Head of caudate nucleus (tissue), 42 donors: ENCODE measurements at places on chromosomes 13 and 19.

GRCh38 chr19:55269299-55269698 lies 10.5 kb upstream of the PPP6R1 start:
- DNase-seq: peak; percentile 79

DNA sequence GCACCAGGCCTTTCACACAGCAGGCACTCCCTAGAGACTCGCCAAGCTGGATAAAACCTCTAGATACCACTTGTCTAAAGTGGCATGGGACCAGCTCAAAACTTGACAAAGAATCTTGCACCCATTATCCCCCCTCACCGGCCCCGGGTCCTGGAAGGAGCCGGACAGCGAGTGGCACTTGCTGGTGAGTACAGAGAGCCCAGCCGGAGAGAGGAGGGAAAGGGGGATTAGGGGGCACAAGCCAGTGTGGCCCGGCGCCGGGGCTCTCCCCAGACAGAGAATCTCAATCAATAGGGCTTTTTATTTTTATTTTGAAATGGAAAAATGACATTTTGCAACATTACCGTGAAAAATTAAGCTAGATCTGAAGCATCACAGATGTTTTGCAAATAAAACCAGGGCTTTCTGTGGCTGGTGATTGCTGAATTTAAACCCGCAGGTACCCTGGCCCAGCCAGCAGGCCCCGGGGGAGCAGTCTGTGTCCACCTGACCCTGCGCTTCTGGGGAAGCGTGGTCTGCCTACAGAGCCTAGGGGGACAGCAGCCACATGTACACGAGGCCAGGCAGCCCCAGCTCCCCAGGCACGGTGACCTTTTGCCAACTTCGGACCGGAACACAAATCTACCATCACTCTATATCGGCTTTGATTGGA lies 10.0 kb upstream of the VSTM2B start:
- no peak for DNase-seq

- no peak for DNase-seq
Observed at GRCh38 chr19:38429055-38429810, 3.2 kb upstream of the RASGRP4 start.

GRCh38 chr19:55283548-55284377 lies at the start of gene BRSK1:
TSS of gene BRSK1 (plus strand) at chr19:55283997. CDS start at chr19:55284443, 446 bp downstream.
- DNase-seq: peak; percentile 82

DNA sequence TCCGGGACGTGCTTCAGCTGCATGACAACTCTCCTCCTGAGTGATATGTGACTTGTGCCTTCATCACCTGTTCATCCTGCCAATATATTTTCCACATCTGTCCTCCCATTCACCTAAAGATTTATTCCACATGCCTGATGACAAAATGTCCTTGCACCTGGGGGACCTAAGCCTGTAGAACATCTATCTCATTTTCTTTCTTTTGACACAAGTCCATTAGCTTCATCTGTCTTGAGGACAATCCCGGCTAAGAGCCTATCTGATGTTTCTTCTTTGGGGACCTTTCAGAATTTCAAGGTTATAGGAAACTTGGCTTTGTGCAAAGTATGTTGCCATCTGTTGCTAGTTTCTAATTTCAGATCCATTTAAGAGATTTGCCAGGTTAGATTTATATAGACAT lies 41.1 kb downstream of the ITGBL1 start:
- DNase-seq: no peak

- no peak for DNase-seq
Observed at GRCh38 chr19:52170304-52170703, 1.1 kb downstream of the ZNF836 start.

GRCh38 chr13:20525144-20525600 lies 485 bp downstream of the CRYL1 start:
- DNase-seq: peak; percentile 44

GRCh38 chr13:49220036-49220855 lies at the start of gene MLNR:
TSS of gene MLNR (plus strand) at chr13:49220338. CDS start at chr13:49220338, 0 bp downstream.
- no peak for DNase-seq

GRCh38 chr19:49594993-49595818 lies 4.2 kb downstream of the PRR12 start:
- no peak for DNase-seq

GRCh38 chr13:113365971-113366588 lies 2.1 kb upstream of the GRTP1 start:
- DNase-seq: no peak

GRCh38 chr19:50717891-50718254 lies 1.7 kb downstream of the SHANK1 start:
- no peak for DNase-seq

GRCh38 chr13:67318398-67318797 lies 88.3 kb upstream of the PCDH9 start:
- DNase-seq: no peak

- no peak for DNase-seq
Observed at GRCh38 chr13:90535421-90535820, 812.1 kb upstream of the MIR17HG start.

DNA sequence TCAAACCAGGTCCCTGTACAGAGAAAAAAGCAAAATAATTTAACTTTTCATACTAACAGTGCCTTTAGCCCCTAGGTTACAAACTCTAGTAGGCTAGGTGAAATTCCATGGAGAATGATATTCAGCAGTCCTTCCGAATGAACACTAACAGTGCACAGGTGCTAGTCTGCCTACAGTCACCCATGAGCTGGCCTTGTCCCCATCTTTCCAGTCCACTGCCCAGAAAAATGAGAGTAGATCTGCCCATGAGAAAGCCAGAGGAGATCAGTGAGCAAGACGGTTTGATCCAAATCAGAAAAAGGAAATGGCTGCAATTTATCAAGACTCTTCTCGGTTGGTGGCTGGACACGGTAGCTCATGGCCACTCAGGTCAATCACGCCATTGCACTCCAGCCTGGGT lies 524.9 kb downstream of the FGF9 start:
- DNase-seq: no peak

DNA sequence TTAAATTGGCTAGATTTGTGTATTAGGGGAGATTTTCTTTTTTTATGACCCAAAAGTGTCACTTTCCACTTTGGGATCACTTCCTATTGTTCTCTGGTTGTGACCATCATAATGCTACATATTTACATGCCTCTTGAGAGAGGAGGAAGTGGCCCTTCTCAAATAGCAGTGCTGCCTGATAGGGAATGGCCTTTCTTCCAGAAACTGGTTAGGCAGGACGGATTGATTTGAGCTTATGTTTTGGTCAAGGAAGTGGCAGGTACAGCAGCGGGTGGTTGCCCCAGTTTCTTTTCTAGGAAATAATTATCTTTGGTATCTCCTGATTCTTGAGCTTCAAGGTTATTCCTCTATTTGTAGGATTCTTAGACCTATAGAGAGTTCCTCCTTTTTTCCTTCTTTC lies 21.9 kb upstream of the WTIP start:
- no peak for DNase-seq

DNA sequence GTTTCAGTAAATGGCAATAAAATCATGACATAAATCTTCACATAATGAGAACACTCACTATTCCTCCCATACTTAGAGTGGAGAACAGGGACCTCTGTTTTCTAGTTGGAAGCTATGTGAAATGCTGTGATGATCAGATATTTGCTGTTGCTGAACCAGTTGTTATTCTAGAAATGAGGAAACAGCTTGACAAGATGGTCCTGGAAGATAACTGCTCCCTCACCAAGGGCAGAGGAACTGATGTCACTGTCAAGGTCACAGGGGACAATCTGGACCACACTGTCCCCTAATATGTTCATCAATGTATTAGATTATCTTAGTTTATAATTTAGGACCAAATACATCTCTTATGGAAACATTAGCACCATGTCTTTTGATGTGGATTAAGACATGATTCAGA lies 1173.3 kb downstream of the PCDH17 start:
- no peak for DNase-seq

GRCh38 chr13:44410328-44410859 lies 36.8 kb downstream of the SERP2 start:
- no peak for DNase-seq

- DNase-seq: no peak
Observed at GRCh38 chr13:38180126-38180525, 169.5 kb upstream of the UFM1 start.

DNA sequence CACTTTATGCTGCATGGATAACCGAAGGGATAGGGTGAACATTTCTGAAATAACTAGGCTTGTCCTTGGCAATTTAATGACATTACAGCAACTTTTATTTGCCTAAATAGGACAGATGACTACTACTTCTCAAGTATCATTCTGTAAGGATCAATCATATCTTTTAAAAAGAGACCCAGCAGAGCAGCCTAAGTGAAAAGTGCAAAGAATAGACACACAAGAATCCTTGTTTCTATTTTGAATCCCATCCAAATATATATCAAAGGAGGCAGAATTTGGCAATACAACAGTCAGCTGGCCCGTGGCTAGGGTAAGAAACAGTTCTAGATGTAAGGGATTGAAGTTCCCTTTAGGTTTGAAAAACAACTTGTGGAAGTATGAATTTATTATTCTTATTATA lies 6.9 kb downstream of the THSD1 start:
- DNase-seq: no peak

GRCh38 chr13:99356012-99356261 lies 48.7 kb upstream of the GPR183 start:
- no peak for DNase-seq

GRCh38 chr13:113411216-113412023 lies 41.9 kb downstream of the ADPRHL1 start:
- DNase-seq: no peak
